ENCODE measurements at places on chromosomes 7 and 10. TPM values are rescaled to one million over a fixed set of nuclear protein-coding genes. Genes with fewer than 3 reads are reported as not detected.

The PRKCQ gene
- total RNA-seq = 26.6 TPM

The CYP2C9 gene
- not detected for total RNA-seq

The SKIDA1 gene
- total RNA-seq = not detected

The FAM185A gene
- 1.7 TPM for total RNA-seq

The PDGFA gene
- total RNA-seq = 2.1 TPM

The PON1 gene
- total RNA-seq = not detected

The PHKG1 gene
- total RNA-seq = 8.9 TPM

The IFIT3 gene
- total RNA-seq = 5.2 TPM

The TUBAL3 gene
- total RNA-seq = not detected

The ERVW-1 gene
- total RNA-seq = not detected

The CNPY4 gene
- 24.4 TPM for total RNA-seq
